Neural progenitor cell (in vitro differentiated cells): ENCODE measurements at places on chromosomes 12 and 14.
A peak's percentile ranks its signal among the peaks of the same experiment; 100 is the strongest.

DNA sequence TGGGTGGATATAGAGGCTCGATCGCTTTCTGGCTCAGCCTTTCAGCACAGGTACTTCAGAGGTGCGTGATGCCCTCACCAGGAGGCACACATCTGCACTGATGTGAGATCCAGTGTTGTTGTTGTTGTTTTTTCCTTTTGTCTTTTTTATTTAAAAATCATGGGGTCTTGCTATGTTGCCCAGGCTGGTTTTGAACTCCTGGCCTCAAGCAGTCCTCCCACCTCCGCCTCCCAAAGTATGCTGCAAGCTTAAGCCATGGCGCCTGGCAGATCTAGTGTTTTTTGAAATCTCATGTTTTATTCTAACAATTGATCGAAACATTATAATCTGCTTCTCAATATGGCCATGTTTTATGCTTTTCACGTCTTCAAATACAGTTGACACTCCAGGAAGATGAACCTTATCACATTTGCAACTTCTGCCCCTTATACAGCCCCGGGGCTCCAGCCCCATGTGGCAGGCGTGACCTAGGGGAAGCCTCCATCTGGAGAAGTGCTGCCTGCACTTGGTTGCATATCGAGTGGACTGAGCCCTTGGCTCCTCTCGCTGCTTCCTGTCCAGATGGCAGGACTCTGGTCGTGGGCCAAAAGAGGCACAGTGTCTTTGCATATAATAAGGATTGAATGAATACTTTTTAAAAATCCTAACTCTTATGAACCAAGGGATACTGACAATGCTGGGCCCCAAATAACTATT, 71.7 kb downstream of the TRAF3 start:
- DNase-seq, result no peak
- peak overlapping the region; percentile 71 for H3K27ac ChIP-seq
- H3K4me1 ChIP-seq, result peaks cover 10% of the 10 kb centered on the region
- no peaks in the 10 kb centered on the region for H3K36me3 ChIP-seq

GRCh38 chr12:108950991-108951739, 69.7 kb downstream of the SVOP start:
- H3K36me3 ChIP-seq, result no peaks in the 10 kb centered on the region
- H3K27ac ChIP-seq, result no peak overlapping the region
- peaks cover 6% of the 10 kb centered on the region for H3K27me3 ChIP-seq
- no peak overlapping the region for H3K4me3 ChIP-seq

DNA sequence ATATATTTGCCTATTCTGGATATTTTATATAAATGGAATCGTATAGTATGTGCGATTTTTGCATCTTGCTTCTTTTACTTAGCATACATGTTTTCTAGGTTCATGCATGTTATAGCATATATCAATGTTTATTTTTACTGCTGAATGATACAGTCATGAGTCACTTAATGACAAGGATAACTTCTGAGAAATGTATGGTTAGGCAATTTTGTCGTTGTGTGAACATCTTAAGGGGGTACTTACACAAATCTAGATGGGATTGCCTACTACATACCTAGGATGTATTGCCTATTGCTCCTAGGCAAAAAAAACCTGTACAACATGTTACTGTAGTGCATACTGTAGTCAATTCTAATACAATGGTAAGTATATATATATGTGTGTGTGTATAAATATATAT, 8.8 kb downstream of the USP15 start:
- DNase-seq, result no peak
- no peak overlapping the region for H3K4me3 ChIP-seq
- no peak overlapping the region for H3K27ac ChIP-seq
- H3K4me1 ChIP-seq, result no peaks in the 10 kb centered on the region
- H3K36me3 ChIP-seq, result no peaks in the 10 kb centered on the region
- no peaks in the 10 kb centered on the region for H3K27me3 ChIP-seq

- no peaks in the 10 kb centered on the region for H3K36me3 ChIP-seq
- no peak overlapping the region for H3K27ac ChIP-seq
- no peak for DNase-seq
- no peak overlapping the region for H3K4me3 ChIP-seq
- no peaks in the 10 kb centered on the region for H3K27me3 ChIP-seq
Observed at GRCh38 chr12:124177276-124177950, 117.5 kb upstream of the RFLNA start.

DNA sequence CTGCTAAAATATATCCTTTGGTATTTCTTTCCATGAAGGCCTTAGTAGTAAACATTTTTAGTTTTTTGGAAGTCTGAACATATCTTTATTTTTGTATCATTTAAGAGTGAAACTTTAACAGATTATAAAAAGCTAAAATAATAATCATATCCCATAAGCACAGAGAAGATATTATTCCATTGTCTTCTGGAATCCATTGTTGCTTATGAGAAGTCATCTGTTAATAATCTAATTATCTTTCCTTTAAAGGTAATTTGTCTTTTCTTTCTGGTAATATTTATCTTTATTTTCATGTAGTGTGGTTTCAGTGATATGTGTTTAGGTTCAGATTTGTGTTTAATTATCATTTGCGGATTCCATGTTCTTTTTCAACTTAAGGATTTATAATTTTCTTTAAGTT, 261.7 kb downstream of the MSRB3 start:
- no peak for DNase-seq
- H3K4me3 ChIP-seq, result no peak overlapping the region
- H3K27ac ChIP-seq, result no peak overlapping the region
- no peaks in the 10 kb centered on the region for H3K4me1 ChIP-seq
- no peaks in the 10 kb centered on the region for H3K36me3 ChIP-seq
- no peaks in the 10 kb centered on the region for H3K27me3 ChIP-seq

DNA sequence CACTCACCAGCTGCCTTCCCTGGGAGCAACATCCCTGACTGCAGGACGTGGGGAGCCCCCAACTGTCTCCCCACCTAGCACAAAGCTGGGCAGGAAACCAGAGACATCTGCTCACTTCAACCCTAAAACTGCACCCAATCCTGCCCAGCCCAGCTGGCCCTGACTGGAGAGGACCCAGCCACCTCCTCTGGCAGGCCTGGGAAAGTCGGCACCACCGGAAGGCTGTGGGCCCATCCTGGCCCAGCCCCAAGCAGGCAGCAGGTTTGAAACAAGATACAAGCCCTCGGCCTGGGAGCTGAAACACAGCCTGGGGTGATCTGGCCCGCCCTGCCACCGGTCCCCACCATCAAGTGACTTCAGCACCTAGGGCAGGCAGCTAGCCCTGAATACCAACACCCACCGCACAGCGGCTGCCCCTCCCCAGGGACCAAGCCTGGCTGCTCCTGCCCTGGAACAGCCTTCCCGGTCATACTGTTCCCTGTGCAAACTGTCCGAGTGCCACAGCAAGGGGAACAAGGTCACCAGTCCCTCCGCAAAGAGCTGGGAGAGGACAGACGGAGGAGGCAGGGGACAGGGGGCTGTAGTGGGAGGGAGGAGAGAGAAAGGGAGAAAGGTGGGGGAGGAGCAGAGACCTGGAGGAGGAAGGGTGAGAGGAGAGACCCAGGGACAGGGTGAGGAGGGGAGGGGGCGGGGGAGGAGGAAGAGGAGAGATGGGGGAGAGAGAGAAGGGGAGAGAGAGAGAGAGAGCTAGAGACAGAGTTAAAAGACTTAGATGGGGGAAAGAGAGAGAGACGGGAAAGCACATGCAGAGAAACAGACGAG, 115.7 kb downstream of the RFLNA start:
- H3K27me3 ChIP-seq, result no peaks in the 10 kb centered on the region
- no peak for DNase-seq
- no peaks in the 10 kb centered on the region for H3K36me3 ChIP-seq
- H3K4me3 ChIP-seq, result no peak overlapping the region
- H3K27ac ChIP-seq, result peak overlapping the region; percentile 86

- H3K36me3 ChIP-seq, result no peaks in the 10 kb centered on the region
- no peaks in the 10 kb centered on the region for H3K27me3 ChIP-seq
- no peak for DNase-seq
Observed at GRCh38 chr14:76585616-76586015, 175.7 kb upstream of the VASH1 start.

DNA sequence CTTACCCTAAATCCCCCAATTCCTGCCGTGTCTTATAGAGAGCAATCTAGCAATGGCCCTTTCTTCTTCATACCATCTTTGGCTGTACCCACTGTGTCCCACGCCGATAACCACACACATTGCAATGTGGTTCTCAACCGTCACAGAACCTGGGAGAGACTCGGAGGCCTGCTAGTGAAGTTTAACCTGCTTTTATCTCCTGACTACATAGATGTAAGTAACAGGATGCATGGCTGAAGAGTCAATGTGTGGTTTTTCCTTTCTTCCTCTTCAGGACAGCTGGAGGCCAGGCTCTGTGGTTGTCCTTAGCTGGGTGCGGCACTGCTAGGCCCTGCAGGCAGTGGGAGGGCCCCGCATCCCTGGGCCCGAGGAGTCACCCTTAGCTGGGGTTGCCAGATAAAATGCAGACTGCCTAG, 51.3 kb downstream of the ZNF664 start:
- H3K36me3 ChIP-seq, result no peaks in the 10 kb centered on the region
- DNase-seq, result no peak
- H3K27me3 ChIP-seq, result no peaks in the 10 kb centered on the region
- no peak overlapping the region for H3K27ac ChIP-seq
- no peaks in the 10 kb centered on the region for H3K4me1 ChIP-seq

DNA sequence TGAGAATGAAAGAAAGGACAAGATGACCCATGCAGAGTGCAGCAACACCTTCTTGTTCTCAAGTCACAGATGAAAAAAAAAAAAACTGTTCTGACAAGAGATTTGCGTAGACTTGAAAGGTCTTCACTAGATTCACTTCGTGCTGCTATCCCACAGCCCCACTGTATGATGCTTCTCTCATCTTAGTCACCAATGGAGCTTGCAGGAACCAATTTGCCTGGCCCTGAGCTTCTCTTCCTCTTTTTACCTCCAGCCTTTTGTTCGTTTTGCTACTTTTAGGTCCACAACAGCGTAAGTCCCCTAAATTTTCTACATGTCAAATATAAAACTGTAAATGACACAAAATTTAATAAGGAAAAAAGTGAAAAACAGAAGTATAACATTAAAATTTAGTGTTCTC, 107.9 kb upstream of the NAP1L1 start:
- DNase-seq, result no peak
- no peaks in the 10 kb centered on the region for H3K27me3 ChIP-seq
- H3K36me3 ChIP-seq, result no peaks in the 10 kb centered on the region
- no peak overlapping the region for H3K27ac ChIP-seq

DNA sequence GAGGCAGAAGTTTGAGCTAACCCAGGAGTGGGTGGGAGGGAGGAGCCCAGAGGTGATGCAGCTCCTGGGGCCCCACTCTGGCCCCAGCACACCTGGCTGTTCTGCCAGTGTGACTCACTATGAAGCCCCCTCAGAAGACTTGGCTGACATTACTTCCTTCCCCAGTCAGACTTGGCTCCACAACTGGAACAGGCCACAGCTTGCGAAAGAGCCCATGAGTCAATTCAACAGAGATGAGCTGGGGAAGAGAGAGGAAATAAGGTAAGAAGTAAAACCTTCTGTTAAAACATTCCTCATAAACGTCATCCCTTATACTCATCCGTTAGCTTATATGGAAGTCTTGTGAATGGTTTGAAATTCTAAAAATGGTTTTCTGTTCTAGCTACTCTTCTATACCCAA, 245.9 kb downstream of the ADAMTS20 start:
- H3K36me3 ChIP-seq, result no peaks in the 10 kb centered on the region
- no peaks in the 10 kb centered on the region for H3K27me3 ChIP-seq
- H3K4me1 ChIP-seq, result no peaks in the 10 kb centered on the region
- H3K4me3 ChIP-seq, result no peak overlapping the region

- H3K4me1 ChIP-seq, result no peaks in the 10 kb centered on the region
- H3K27me3 ChIP-seq, result peaks cover 8% of the 10 kb centered on the region
- no peak overlapping the region for H3K4me3 ChIP-seq
- H3K27ac ChIP-seq, result no peak overlapping the region
- peak; percentile 76 for DNase-seq
Observed at GRCh38 chr14:25406818-25407217, 356.9 kb upstream of the STXBP6 start.

DNA sequence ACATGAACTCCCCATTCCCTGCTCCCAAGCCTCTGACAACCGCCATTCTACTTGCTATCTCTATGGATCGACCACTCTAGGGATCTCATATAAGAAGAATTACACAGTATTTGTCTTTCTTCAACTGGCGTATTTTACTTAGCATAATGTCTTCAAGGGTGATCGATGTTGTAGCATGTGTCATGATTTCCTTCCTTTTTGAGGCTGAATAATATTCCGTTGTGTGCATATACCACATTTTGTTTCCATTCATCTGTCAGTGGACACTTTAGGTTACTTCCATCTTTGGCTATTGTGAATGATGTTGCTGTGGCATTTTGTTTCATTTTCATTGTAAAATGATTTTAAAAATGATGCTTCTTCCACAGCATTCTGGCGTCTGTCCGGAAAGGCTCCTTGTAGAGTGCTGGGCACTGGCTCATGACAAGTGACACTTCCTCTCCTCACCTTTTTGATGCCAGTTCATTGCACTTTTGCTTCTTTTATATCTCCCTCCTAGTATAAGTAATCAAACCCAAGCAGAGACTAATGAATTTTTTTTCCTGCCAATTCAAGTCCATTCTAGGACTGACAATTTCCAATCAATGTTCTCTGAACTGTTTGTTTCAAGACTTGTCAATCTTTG, 39.3 kb downstream of the SCN8A start:
- DNase-seq, result no peak
- H3K36me3 ChIP-seq, result no peaks in the 10 kb centered on the region
- H3K27me3 ChIP-seq, result no peaks in the 10 kb centered on the region
- no peak overlapping the region for H3K27ac ChIP-seq
- H3K4me1 ChIP-seq, result peaks cover 21% of the 10 kb centered on the region

- H3K27ac ChIP-seq, result no peak overlapping the region
- H3K36me3 ChIP-seq, result no peaks in the 10 kb centered on the region
- H3K4me1 ChIP-seq, result peaks cover 8% of the 10 kb centered on the region
- no peak for DNase-seq
- no peaks in the 10 kb centered on the region for H3K27me3 ChIP-seq
Observed at GRCh38 chr12:129103231-129103630, 250.0 kb downstream of the GLT1D1 start.

DNA sequence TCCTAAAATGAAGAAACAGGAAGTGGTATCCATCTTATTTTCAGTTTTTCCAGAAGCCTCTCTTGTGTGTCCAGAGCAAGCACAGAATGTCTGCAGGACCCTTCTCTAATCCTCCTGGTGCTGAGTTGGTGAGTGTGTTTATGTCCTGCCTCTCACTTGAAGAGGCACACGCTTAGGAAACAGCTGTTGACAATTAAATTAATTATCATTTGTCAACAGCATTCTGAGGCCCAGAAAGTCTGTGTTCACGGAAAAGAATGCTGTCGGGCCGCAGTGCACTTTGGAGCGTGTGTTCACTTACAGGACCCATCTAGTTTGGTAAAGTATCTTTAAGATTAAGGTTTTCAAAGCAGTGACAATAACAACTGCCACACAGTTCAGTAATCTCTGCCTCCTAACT, 70.5 kb downstream of the LMNTD1 start:
- DNase-seq, result no peak
- H3K36me3 ChIP-seq, result no peaks in the 10 kb centered on the region
- H3K27ac ChIP-seq, result no peak overlapping the region
- H3K4me3 ChIP-seq, result no peak overlapping the region
- no peaks in the 10 kb centered on the region for H3K27me3 ChIP-seq

DNA sequence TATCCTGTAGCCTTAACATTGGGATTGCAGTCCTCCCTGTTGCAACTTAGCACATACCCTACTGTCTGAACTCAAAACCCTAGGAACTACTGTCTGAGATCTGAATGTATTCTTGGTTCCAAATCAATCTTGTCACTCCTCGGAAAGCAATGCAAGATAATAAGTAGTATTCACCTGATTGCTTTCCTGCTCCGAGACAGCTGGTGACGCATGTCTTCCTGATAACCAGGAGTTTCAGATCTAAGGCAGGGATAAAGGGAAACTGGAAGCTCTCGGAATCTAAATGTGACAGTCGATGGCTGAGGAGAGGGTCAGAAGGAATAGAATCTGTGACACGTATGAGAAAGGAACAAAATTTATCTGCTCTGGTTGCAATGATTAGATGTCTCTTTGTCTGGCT, 67.6 kb downstream of the RMST start:
- H3K27ac ChIP-seq, result no peak overlapping the region
- peaks cover 3% of the 10 kb centered on the region for H3K36me3 ChIP-seq
- no peak overlapping the region for H3K4me3 ChIP-seq
- no peaks in the 10 kb centered on the region for H3K27me3 ChIP-seq
